ENCODE measurements at places on chromosomes 7 and 10.

DNA sequence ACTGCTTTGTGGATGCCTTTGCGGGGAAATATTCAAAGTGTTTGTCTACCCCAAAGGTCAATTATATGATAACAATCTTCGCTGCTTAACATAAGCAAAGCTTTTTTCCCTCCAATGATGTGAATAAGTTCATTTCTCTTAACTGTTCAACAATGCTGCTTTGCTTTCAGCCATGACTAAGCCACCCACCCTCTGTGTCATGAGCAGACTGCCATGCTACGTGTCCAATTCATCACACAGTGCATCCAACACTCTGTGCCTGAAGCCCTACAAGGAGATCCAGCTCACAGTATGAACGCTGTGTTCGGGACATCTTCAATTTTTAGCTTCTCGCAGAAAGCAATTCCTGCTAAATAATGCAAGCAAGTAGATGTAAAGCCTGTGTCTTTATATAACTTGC is 5.7 kb upstream of the TAS2R40 start:
- DNase-seq = no peak

GRCh38 chr7:49091519-49091918 is 167.2 kb downstream of the CDC14C start:
- DNase-seq = no peak

- DNase-seq = no peak
These were observed 141.7 kb downstream of the SORCS1 start for GRCh38 chr10:107022600-107023354.

DNA sequence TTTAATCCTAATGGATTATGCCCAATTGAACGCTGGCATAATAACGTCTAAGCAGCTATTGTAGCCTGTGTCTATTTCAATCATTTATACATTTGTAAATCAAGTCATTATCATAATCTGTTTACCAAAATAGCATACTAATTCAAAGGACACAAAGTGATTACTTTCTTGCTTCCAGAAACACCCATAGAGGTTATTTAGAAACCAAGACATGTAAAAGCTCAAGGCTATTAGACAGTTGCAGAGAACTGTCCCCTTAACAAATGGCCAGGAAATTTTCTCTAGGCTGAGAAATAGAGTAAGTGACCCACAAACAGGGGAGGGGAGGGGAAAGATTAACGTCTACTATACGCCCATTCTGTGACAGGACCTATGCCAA is 455.7 kb downstream of the PARD3 start:
- no peak for DNase-seq

DNA sequence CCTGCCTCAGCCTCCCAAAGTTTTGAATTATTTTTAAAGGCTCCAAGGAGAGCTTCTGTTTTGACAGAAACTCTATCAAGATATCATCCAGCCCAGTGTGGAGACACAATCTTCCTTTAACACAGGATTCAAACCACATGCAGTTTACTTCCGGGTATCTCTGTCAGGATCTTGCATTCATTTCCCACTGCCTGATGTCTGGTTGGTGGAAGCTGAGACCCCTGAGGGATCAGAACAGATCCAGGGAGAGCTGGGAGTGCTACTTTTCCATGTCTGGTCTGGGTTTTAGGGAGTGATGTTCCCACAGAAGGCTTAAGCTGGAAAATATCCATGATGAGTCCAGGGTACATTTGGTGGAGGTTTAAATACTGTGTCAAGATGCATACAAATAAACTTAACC is 16.7 kb downstream of the PTPRE start:
- no peak for DNase-seq

DNA sequence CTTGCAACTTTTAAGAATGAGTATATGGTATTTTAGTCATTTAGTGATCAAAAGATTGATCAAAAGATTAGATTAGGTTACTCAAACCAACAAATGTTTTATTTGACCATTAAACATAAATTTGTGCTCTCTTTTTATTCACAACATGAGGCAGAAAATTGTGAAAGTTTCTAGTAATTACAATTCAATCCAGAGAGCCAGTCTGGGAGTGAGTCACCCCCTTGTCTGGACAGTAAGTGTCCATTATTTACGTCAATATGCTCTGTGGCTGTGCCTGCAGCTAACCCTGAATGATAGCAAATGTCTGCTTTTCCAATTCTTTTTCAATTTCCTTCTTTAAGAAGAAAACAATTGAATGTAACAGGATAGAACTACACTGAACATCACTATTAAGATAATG is 27.9 kb downstream of the GNG11 start:
- DNase-seq = no peak

GRCh38 chr10:112696592-112696991 is 249.6 kb downstream of the VTI1A start:
- DNase-seq = no peak
